ENCODE measurements at places on chromosomes 16 and 17. TPM values are rescaled to one million over a fixed set of nuclear protein-coding genes. Genes with fewer than 3 reads are reported as not detected.

Gene PIRT
- total RNA-seq: not detected

Gene NOTUM
- total RNA-seq: 0.08 TPM

Gene SF3B3
- 64.0 TPM for total RNA-seq

Gene AGRP
- total RNA-seq: not detected

Gene SLC4A1
- total RNA-seq: not detected

Gene KRT17
- 4.3 TPM for total RNA-seq

Gene RNF135
- 6.3 TPM for total RNA-seq

Gene HOXB1
- total RNA-seq: not detected

Gene NPIPB6
- 0.30 TPM for total RNA-seq

Gene CYTH1
- total RNA-seq: 8.1 TPM

Gene ALG1
- total RNA-seq: 24.7 TPM

Gene NOD2
- 0.59 TPM for total RNA-seq

Gene CTRL
- total RNA-seq: 0.38 TPM

Gene VPS9D1
- 5.6 TPM for total RNA-seq

Gene DUS1L
- total RNA-seq: 44.9 TPM

Gene TNFRSF13B
- not detected for total RNA-seq

Gene SALL1
- not detected for total RNA-seq

Gene SDR42E2
- total RNA-seq: 0.08 TPM

Gene TBC1D16
- total RNA-seq: 48.4 TPM

Gene SCGB1C2
- not detected for total RNA-seq

Gene CSF3
- total RNA-seq: 0.08 TPM

Gene TLCD2
- total RNA-seq: 4.3 TPM

Gene CCL5
- total RNA-seq: not detected

Gene EMP2
- total RNA-seq: 11.6 TPM

Gene PRDM7
- total RNA-seq: not detected

Gene DNAH9
- total RNA-seq: not detected

Gene SLC16A5
- total RNA-seq: 2.8 TPM

Gene ARHGDIG
- 2.2 TPM for total RNA-seq

Gene TBC1D3B
- 1.8 TPM for total RNA-seq

Gene CCL3
- not detected for total RNA-seq

Gene NPIPB13
- 1.5 TPM for total RNA-seq

Gene WFDC1
- 0.47 TPM for total RNA-seq

Gene CBX8
- total RNA-seq: 6.1 TPM

Gene SRCIN1
- under 0.01 TPM for total RNA-seq

Gene ZDHHC1
- total RNA-seq: 4.3 TPM

Gene CCT6B
- 0.23 TPM for total RNA-seq

Gene AXIN1
- 17.9 TPM for total RNA-seq

Gene TLCD1
- total RNA-seq: 4.4 TPM

Gene COL1A1
- 1,618 TPM for total RNA-seq

Gene TBC1D3K
- not detected for total RNA-seq

Gene ZNF624
- 3.5 TPM for total RNA-seq

Gene SLC5A10
- total RNA-seq: under 0.01 TPM

Gene TEKT5
- total RNA-seq: not detected

Gene HSF5
- total RNA-seq: not detected

Gene CDH8
- total RNA-seq: 9.5 TPM

Gene RNF222
- total RNA-seq: not detected

Gene OR2C1
- 0.08 TPM for total RNA-seq

Gene MYH13
- total RNA-seq: not detected

Gene PPY
- total RNA-seq: not detected

Gene ATXN1L
- total RNA-seq: 6.8 TPM

Gene NFATC3
- total RNA-seq: 5.9 TPM
